Mesendoderm (in vitro differentiated cells): ENCODE measurements at places on chromosomes 7 and 10.

- no peak for DNase-seq
These were observed 27.1 kb downstream of the SKIDA1 start for GRCh38 chr10:21498377-21498776.

DNA sequence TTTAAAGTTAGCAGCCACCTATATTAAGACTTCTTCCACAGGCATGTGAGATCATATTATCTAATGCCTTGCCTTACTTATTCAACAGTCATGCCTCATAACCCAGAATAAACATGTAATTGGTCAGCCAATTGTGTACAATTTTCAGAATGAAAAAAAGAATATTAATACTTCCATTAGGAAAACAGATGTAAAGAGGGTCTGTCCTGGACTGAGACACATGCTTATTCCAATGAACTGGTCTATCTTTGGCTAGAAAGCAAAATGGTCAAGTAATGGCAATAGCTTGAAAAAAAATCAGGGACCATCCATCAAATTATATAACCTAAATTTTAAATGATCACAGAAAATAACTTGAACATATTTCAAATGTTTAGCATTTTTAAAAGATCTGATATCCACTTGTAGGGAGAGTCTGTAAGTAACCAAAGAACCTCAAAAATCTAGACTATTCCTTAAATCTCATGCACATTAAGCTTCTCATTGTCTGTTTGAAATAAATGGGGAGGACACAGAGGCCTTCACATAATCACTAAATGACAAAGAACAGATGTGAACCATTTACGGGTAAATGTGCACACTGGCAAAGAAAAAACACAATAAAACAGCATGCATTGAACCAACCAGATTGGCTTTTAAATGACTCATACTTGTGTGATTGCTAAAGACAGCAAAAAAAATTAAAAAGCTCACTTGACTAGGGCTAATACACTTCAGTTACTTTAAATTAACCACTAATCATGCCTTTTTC lies 568.8 kb upstream of the PCDH15 start:
- DNase-seq: no peak

GRCh38 chr7:80467069-80467468 lies 44.8 kb downstream of the GNAT3 start:
- DNase-seq: no peak

DNA sequence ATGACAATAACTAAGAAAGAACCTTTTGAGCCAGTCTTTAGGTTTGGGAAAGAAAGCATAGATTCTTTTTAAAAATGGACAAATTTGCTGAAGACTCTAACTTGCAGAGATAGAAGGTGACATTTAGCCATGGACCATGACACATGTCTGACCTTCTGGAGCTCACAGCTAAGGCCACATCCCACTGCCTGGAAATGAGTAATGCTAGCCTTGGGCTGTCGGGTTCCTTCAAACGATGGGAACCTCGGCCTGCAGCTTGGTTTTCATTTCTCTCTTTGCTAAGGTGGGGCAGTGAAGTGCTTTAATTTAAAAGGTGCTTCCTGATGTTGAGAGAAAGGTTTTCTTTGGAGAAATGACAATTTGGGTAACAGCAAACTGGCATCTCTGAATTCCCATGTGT lies 223.2 kb downstream of the FANK1 start:
- DNase-seq: no peak

DNA sequence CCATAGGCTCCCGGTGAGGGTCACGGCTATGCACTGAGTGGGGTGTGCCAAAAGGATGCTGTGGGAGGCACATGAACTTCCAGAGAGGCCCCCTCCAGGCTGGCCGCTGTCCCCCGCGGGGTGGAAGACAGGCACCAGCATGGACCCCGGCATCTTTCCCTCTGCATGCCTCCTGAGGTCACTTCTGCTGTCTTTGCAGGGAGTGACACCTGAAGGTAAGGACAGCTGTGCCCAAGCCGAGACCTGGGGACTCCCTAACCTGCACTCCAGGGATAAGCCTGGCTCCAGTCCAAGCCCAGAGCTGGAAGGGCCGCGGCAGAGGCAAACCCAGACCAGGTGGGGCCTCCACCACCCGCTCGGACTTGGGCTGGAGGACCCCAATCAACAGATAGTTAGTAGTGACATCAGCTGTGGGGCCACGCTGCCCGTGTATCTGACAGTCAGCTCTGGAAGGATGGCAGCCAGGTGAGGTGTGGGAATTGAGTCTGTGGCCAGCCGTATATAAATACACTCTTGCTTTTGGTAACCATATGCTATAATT lies 340.7 kb upstream of the MKI67 start:
- DNase-seq: no peak

DNA sequence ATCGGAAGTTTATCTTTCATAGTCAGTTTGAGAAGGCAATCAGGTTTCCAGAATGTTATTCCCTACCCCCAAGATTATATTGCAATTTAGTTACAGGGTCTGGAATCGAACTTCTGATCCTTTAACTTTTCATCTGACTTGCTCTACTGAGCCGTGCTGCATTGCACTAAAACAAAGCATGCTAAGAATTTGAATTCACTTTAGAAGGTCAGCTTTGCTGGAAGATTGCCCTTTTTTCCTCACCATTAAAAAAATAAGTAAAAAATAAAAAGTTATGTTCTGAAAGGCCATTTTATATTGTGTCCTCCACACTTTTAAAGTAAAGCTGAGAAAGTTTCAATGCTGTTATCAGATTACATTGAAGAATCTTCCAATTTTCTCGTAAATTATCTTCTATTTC lies 388.8 kb upstream of the PHF14 start:
- no peak for DNase-seq

- DNase-seq: no peak
These were observed 14.6 kb downstream of the CHST12 start for GRCh38 chr7:2417981-2418481.

DNA sequence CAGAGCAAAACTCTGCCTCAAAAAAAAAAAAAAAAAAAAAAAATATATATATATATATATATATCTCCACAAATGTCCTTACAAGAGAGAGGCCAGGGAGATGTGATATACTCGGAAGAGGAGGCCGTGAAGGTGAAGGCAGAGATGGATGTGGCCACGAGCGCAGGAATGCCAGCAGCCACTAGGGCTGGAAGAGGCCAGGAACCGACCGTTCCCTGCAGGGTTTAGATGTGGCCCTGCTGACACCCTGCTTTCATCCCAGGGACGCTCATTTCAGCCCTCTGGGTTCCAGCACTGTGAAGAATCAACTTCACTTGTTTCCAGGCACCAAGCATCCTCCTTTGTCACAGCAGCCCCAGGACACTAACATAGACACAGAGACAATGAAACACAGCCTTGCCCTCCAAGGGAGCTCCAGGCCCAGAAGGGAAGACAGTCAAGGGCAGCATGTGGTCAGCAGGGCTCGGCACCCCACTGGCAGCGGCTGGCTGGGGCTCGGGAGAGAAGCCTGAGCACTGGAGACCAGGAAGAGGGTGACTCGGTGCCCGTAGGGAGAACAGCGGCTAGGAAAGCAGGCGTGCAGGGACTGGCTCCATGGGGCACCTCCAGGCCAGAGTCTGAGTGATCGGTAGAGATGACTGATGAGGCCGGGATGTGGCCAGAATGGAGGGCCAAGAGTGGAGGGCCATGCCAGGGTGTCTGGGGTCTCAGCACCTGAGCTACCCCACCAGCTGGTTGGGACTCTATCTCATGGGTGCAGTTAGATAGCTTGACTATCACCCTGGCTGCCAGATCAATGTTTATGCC lies 7.6 kb downstream of the WDR86 start:
- DNase-seq: no peak

GRCh38 chr7:78189762-78190161 lies 391.2 kb downstream of the PHTF2 start:
- no peak for DNase-seq

DNA sequence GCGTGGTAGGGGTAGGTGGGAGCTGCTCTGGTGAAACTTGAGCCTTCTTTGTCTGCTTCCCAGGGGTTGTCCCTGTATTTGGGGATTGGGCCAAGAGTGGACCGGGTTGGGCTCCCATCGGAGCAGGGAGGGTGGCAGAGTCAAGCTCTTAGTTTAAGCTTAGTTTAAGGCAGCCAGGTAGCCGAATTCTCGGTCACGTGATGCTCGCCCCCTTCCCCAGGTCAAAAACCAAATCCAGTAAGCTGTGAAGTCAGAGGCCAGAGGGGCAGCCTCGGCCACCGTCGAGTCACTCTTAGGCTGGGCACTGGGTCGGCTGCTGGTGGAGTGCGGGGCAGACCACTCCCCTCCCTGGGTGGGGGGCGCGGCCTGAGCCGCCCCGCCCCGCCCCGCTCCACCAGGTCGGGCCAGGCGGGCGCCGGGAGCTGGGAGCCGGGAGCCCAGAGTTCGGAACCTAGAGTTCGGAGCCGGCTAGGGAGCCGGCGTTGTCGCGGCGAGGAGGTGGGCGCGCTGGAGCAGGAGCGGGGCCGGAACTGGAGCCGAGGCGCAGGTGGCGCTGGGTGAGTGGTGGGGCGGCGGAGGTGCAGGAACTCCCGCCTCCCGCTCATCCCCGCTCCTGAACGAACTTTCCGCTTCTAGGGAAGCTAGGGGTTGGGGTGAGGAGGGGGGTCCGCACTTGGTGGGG lies 2.8 kb upstream of the LZTS2 start:
- DNase-seq: peak; percentile 76

DNA sequence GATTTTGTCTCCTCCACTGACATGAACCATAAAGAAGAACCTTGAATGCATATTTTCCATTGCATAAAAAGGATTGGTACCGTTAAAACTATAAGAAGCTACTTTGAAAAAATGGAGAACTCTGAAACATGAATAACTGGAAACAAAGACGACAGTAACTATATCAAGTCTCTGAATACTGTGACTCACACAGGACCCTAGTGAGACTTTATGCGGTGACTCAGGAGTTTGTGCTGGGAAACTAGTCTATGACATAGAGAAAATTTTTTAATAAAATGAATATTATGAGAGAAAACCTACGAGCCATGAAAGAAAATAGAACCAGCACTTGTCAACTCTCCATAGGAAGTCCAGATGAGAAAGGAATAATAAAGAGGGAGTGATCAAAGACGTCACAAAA lies 339.9 kb upstream of the ADARB2 start:
- DNase-seq: no peak

GRCh38 chr7:116776046-116776445 lies 86.3 kb upstream of the CAPZA2 start:
- DNase-seq: no peak

- DNase-seq: no peak
These were observed 276.2 kb upstream of the SEMA3C start for GRCh38 chr7:81195033-81195432.

DNA sequence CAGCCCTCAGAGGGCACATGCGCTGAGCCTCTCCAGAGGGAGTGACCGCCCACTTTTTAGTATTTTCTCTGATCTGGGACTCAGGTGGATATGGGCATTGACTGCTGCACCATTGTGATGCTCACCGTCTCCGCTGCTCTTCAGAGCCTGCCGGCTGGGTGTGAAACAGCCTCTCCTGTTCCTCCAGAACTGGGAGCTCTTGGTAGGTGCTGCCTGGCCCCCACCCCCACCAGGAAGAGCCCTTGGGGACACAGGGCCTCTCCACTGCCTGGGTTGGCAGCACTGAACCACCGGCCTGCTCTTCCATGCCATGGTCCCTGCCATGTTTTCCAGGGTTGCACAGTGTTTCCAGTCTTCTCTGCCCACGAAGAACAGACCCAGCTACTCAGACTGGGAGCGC lies 36.3 kb downstream of the ARHGAP22 start:
- no peak for DNase-seq

DNA sequence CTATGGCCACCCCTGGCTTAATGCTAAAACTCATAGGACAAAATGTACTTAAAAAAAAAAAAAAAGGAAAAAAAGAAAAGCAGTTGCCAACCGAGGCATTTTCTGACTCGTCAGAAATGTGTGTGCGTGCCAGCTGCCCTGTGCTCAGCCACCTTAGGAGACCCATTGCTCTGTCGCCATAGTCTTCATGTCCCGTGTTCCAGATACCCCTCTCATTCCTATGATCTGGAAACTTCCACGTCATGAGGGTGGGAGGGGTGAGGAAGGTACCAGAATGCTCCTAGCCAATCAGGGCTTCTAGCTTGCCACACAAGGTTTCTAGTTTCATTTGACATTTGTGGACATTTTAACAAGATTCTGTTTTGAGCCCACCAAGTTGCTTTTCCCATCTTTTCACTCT lies 212.9 kb downstream of the TCF7L2 start:
- no peak for DNase-seq

DNA sequence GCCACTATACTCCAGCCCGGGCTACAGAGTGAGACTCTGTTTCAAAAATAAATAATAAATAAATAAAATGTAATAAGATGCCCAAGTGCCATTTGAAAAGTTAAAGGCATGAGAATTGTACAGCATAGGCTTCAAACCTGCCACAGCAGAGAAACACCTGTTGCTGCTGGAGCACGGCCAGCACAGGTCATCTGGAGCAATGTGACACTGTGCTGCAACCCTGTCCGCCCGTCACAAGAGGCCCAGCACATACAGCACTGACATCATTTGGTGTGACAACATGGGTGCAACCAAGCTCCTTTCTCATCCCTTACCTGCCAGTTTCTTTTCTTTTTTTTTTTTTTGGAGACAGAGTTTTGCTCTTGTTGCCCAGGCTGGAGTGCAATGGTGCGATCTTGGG lies 1.3 kb downstream of the RFC2 start:
- DNase-seq: no peak

DNA sequence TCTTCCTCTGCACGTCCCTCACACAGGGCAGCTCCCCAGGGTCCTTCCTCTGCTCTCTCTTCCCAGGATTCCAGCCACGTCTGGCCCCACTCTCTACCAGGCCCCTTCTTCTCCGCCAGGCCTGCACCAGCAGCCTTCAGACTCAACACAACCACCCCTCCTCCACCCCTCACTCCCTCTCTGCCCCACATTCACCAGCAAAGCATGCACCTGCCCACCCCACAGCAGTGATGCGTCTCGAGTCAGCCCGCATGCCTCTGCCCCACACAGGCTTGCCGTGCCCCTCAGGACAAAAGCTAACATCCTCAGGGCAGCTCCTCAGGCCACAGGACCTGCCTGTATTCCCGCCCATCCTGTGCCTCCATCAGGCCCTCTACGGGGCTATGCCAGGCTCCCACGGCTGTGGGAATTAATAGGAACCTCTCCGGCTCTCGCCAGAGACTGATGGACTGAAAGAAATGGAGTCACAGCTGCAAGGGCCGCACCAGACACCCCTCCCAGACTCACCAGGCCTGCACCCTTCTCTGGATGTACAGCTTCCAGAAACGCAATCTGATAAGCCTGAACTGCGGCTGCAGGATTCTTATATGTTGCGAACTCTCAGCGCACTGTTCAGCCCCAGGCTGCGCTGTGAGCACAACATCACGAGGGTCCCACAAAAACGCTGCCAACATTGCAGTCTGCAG lies 100.1 kb downstream of the CYTH3 start:
- no peak for DNase-seq

- peak; percentile 93 for DNase-seq
These were observed 233.1 kb upstream of the FZD8 start for GRCh38 chr10:35875016-35875676.

- no peak for DNase-seq
These were observed 17.9 kb downstream of the EBF3 start for GRCh38 chr10:129945941-129946760.

DNA sequence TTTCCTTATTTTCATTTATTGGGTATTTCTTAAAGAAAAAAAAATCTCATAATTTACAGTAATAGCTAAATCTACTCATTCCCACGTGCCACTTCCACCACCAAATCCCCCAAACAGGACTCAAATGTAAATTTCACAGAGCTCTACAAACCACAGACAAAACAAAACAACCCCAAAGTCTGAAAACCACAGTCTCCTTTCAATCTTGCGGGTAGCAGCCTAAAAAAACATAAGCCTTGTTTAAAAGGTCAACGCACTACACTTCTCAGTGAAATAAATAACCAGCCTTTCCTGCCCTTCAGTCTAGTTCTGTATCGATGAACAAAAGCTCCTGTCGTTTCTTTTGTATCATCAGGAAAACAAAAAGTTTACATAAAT lies 121.8 kb upstream of the AFAP1L2 start:
- no peak for DNase-seq
